ENCODE measurements at places on chromosomes 6 and 20.

- DNase-seq: no peak
These were observed 50.4 kb downstream of the RIN2 start for GRCh38 chr20:19808498-19808897.

GRCh38 chr6:33633084-33633461, 12.0 kb downstream of the ITPR3 start:
- no peak for DNase-seq

- no peak for DNase-seq
These were observed 106.4 kb upstream of the CEP162 start for GRCh38 chr6:84333842-84334241.

DNA sequence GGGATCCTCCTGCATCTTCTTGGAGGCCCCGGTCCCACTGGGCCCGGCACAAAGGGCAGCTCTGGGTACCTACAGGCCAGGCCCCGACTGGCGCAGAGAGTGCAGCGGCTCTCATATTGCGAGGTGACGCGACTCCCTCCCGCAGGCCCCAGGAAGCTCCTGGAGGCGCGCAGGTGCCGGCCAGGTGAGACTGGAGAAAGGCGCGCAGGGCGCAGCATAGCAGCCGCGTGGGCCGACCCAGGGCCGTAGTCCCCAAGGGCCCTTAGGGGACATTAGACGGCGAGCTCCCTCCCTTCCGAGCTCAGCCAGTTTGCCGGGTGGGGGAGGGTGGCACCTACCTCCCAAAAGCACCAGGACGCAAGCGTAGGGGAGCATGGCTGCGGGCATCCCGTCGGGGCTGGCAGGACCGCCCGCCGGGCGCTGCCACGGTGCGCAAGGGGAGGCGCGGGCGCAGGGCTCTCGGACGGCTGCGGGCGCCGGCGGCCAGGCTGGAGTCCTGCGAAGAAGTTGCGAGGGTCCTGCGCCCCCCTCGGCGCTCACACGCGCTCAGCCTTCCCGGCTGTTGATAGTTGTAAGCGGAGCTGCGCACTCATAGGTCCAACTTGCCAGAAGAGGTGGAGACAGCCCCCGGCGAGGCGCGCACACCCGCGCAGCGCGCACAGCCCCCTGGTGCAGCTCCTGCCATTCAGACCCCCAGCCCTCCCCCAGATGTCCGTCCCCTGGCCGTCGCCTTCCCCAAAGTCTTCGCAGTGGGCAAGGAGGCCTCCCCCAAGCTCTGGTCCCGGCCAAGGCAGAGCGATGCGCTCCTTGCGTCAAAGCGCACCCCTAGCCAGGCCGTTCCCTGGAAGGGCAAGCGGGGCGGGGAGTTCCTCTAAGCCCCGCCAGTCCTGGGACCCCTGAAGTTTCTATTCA, 622 bp downstream of the APCDD1L start:
- DNase-seq: no peak

- no peak for DNase-seq
These were observed 248.8 kb upstream of the MAP3K7 start for GRCh38 chr6:90835596-90836212.

DNA sequence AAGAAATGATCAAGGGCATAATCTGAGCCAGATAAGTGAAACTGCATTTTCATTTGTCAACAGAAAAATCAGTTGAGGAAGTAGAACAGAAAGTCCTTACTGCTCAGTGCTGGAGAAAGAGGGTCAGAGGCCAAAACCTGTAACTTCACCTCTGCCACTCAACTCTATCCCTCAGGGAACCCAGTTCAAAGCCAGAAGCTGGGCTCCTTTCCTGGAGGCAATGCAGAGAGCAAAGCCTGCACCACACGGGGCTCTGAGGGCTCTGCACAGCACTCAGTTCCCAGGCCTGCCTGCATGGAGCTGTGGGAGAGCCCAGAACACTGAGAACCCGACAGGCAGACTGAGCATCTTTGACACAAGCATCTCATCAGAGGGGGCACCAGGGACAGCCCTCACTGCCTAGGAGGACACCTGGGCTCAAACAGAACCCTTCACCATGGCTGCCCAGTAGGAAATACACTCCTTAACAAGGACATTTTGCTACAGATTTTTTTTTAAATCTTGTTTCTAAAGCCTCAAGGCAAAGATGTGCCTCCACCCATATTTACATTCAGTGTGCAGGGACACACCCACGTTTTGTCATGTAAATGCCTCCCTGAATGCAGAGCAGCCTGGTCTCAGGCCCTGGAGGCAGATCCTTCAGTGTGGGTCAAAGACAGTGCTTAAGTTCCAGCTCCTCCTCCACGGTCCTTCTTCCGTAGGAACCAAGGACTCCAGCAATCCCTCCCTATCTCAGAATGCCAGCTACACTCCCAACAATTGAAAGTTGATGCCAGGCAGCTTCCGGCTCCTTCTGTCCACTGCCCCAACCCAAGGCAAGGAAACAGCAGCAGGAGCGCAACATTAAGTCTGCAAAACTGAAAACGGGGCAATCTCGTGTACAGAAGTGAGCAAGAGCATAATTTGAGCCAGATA, 6.6 kb downstream of the RNASET2 start:
- DNase-seq: no peak

DNA sequence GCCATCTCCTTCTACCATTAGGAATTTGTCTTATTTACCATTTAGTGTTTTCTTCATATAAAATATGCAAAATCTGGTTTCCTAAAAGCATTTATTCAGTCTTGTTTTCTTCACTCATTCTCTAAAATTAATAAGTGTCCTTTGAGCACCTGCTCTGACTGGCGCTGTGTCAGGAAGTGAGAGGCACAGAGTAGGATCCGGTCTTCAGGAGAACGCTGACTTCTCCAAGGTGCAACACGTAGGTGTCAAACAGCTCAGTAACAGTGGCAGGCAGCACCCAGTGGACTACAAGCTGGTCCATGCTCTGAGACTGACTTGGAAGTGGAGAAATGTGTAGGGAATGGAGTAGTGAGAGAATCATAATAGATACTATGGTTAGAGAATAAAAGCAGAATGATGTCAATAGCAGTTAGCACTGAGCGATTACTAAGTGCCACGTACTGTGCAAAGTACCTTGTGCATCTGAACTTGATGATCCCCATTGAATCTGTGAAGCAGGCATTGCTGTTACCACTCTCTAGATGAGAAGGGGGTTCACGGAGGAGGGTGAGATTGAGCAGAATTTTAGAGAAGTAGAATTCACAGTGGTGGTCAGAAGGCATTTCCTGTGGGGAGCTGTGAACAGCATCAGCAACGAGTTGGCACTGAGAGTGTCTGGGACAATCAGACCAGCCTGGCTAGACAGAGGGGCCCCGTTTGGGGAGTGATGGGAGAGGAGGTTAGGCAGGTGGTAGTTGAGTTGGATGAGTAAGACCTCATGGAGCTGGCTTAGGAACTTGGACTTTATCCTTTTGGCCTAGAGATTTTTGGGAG, 569.8 kb downstream of the QKI start:
- DNase-seq: no peak
